ENCODE measurements at places on chromosomes 3 and 15.

DNA sequence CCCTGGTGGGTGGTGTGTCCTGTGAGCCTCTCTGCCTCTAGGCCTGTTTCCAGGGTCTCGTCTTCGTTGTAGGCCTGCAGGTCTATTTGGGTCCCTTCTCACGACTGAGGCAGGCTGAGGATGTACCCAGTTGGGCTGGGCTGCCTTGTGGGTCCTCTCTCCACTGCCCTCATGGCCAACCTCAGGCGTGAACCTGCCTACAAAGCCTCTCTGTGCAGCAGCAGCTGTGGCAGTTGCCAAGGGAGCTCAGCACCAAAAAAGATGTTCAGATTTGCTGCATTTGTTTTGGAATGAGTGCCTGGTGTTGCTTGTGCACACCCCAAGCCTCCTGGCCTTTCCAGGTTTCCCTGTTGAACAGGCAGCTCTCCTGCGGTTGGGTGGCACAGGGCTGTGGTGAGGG lies 13.4 kb downstream of the KLF13 start:
- no peak for DNase-seq

DNA sequence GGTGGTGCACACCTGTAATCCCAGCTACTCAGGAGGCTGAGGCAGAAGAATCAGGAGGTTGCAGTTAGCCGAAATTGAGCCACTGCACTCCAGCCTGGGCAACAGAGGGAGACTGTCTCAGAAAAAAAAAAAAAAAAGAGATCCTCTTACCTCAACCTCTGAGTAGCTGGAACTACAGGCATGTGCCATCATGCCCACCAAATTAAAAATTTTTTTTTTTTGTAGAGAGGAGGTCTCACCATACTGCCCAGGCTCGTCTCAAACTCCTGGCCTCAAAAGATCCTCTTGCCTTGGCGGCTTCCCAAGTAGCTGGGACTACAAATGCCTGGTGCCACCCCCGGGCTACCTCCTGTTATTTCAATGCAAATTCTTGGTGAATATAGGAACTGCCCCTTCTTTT lies 1.5 kb downstream of the UMPS start:
- no peak for DNase-seq

- DNase-seq = no peak
Measured at GRCh38 chr15:27696530-27696929, 402.6 kb downstream of the OCA2 start.

- DNase-seq = no peak
Measured at GRCh38 chr3:58167431-58168351, 43.1 kb downstream of the DNASE1L3 start.

DNA sequence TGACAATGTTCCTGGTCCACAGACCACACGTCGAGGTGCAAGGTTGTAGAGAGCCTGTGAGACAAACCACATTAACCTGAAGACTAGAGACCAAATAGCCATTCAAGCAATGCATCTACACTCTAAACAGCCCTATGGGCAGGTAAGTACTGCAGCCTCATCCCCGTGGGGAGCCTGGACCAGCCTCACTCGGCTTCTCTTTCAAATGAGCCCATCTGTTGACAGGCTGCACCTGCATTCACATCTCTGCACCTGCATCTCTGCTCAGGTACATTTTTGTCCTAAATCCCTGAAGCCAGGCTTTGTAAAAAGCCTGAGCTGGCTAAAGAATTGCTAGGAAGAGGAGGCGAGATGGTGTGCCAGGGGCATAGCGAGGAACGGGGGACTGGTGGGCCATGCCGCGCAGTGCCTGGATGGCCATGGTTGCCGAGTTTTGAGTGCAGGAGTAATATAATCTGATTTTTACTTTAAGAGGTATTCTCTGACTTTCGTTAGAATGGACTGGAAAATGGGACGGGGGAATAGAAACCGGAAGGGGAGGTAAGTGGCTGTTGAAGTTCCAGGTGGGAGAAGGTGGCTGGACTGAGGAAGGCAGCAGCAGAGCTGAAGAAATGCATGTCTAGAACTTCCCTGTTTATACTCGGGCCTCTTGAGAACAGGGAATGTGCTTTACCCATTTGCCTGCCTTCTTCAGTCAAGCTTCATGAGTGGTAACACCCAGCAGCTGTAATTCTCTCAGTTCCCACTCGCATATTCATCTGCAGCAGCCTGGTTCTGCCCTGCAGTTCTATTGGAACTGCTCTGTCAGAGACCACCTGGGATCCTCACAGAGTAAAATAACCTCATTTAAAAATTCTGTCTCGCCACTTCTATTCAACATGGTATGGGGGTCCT lies 226.4 kb downstream of the OPA1 start:
- no peak for DNase-seq

- no peak for DNase-seq
Measured at GRCh38 chr3:170054204-170054603, 16.4 kb downstream of the GPR160 start.

GRCh38 chr15:28901987-28902745 lies 16.4 kb downstream of the APBA2 start:
- no peak for DNase-seq

DNA sequence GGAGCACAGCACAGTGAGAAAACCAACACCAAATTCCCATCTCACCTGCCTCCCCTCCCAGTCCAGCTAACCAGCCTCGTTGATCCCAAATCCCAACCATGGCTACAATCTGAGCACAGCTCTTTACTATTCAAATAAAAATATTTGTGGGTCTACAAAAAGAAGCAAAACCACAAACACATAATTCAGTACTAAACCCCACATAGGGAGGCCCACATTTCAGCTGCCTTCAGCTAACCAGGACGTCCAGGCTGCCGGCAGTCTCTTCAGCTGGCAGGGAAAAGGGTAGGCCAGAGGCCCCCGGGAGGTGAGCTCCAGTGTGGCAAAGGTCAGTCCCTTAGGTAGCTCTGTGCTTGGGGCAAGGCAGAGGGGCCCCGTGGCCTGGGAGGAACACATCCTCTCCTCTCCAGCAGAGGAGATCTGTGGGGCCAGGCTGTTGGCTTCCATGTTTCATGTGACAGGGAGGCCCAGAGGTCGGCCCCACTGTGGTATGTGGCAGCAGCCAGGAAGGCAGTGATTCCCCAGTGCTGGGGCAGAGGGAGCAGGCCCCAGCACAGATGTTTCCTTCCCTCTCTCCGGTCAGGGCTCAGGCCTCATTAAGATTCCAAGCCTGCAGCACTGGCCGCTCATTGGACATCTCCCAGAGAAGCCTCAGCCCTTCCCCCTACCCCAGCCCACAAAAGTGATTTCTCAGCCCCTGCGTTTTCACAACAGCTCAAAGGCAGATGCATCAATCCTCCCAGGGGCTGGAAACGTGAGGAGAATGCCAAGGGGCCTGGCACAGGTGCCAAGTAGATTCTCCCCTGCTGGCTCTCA lies 381.4 kb downstream of the NTRK3 start:
- peak; percentile 41 for DNase-seq

GRCh38 chr3:197446700-197447056 lies 109.1 kb downstream of the BDH1 start:
- DNase-seq = no peak

DNA sequence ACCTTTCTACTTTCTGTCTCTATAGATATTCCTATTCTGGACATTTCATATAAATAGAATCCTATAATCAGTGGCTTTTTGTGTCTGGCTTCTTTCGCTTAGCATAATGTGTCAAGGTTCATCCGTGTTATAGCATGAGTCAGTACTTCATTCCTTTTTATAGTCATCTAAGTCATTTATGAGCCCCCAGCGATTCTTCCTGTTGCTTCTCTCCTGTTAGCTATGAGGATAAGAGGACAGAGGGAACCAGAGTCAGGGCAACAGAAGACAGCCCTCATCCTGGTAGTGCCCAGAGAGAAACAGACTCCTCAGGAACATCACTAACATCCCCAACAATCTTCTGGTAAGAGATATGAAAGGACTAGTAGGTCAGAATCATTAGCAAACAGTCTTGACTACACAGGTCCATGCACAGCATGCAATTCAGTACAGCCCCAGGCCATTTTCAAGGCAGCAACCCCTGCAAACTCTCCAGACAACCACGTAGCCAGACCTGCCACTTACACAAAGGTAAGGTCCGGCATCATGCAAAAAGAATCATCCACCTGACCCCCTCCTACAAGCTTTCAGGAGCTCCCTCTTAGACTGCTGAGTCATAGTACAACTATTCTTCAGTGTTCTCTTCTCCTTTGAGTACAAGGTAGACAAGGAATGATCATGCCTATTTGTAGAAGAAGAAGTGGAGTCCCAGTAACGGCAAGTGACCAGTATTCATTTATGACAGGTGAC lies 91.5 kb downstream of the MYLK start:
- DNase-seq = no peak

DNA sequence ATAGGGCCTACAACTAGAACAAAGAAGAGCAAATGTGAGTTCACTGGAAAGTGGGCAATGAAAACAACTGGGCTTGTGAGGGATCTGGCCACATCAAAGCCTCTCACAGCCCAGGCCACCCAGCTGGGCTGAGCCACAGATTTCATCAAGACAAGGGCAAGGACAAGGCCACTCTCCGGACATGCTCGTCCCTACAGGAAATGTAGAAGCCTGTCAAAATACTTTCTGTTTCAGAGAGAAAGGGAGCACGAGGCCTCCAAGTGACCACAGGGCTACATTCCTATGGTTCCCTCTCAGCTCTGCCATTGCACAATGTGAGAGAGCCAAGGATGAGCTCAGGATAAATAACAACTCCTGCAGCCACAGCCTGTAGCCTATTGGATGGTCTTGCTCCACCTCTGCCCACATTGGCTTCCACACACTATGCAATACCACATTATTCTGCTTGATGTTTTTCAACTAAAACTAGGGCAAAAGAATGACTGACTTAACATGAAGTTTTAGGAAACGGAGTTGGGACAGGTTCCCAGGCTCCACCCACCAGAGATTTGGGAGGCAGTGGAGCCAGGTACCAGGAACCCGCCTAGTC lies 12.1 kb downstream of the TBC1D2B start:
- DNase-seq = no peak

DNA sequence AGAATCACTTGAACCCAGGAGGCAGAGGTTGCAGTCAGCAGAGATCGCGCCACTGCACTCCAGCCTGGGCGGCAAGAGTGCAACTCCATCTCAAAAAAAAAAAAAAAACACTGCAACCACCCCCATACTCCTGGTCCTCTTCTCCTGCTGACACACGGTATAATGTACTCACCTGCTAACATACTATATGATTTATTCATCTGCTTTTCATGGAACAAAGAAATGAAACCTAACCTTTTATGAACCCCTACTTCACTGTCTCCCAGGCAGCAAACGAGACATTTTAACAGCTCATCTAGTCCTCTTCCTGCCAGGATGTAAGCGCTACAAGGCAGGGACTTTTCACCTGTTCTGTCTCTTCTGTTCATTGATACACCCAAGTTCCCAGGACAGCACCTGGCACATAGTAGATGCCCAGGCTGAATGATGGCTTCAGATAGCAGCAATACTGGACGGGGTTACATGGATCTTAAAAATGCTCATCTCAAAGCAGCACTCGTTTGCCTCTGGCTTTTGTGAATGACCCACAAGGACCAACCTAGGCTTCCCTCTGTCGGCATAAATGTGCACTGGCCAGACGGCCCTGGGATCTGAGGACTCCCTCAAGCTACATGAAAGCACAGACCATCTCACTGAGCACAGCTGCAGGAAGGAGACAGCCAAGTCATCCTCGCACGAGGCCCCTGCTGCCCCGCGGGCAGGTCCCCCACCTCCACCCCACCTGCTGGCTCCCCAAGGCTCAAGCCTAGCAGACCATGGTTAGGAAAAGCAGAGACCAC lies 20.3 kb downstream of the XXYLT1 start:
- no peak for DNase-seq

DNA sequence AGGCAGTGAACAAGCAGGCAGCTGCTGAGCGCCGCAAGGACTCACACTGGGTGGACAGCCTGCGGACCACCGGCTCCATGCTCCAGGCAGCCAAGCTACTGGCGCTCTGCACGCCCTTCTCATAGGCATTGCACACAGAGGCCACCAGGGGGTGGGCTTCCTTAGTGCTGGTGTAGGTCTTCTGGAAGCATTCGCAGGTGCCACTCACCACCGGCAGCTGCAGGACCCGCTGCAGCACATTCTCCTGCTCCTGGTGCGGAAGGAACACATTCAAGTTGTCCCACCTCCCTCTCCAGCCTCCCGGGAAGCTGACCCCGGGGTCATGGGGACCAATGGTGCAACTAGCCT lies 6.0 kb downstream of the PLIN1 start:
- DNase-seq = peak; percentile 65

- DNase-seq = no peak
Measured at GRCh38 chr3:188906236-188906635, 265.5 kb upstream of the TPRG1 start.

GRCh38 chr3:195762611-195763010 lies 41.8 kb downstream of the MUC20 start:
- DNase-seq = no peak

DNA sequence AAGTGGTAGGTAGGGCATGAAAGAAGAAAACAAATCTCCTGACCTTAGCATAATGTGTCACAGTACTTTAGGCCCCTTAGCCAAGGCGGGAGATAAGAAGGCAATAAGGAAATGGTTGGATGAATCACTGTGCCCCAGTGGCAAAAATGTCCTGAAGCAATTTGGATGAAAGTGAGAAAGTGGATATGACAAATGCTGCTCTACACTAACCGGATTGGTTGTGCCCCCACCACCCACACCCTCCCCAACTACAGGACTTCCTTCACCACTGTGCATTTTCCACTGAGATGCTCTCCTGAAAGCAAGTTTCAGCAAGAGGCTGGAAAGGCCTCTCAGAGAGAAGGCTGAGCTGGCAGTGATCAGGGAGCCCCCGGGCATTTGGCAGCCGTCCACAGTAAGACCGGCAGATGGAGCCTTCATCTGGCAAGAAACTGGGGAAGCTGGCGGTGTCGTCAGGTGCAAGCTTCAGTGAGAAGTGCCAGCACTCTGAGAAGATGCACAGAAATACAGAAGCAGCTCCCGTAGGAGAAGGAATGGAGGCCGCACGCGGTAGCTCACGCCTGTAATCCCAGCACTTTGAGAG lies 63.8 kb downstream of the ATP1B3 start:
- DNase-seq = no peak

GRCh38 chr3:123809597-123809996 lies 74.5 kb downstream of the MYLK start:
- no peak for DNase-seq

DNA sequence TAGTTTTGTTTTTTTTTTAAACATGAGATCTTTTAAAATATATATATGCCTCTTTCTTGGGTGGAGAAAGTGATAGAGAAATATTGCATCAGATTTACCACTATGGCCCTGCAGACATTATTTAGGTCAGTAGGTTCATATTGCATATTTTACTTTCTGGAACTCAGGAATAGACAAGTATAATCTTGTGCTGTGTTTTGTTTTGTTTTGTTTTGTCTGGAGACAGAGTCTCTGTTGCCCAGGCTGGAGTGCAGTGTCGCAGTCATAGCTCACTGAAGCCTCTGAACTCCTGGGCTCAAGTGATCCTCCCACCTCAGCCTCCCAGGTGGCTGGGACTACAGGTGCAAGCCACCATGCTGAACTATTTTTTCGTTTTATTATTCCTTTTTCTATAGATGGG lies 21.5 kb upstream of the DUT start:
- DNase-seq = no peak

DNA sequence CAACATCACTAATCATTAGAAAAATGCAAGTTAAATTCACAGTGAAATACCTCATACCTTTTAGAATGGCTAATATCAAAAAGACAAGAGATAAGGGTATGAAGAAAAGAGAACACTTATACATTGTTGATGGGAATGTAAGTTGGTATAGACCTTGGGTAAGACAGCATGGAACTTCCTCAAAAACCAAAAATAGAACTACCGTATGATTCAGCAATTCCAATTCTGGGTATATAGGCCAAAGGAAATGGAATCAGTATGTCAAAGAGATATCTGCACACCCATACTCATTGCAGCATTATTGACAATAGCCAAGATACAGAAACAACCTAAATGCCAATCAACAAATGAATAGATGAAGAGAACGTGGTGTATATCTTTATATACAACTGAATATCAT lies 166.8 kb upstream of the LRRN1 start:
- no peak for DNase-seq

- DNase-seq = peak; percentile 88
Measured at GRCh38 chr3:72590732-72591221, 257.5 kb downstream of the SHQ1 start.
